ENCODE measurements at places on chromosomes 1 and 21.

DNA sequence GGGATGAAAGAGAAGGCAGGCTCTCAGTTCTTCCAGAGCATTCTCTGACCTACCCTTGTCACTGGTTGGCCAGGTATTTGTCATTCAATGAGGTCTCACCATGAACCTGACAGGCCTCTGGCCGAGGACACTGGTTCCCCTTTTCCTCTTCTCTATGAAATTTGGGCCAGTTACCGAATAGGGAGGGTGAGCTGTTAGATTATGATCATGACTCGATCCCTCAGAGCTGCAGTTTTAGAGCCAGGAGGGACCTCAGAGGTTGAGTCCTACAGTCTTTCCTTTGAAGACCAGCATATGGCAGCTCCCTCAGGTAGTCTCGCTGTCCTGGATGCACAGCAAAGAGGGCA lies 29.5 kb upstream of the CLSTN1 start:
- DNase-seq, result no peak

GRCh38 chr1:18668046-18668445 lies 37.4 kb downstream of the PAX7 start:
- peak; percentile 16 for DNase-seq

GRCh38 chr1:151458802-151459330 lies 428 bp downstream of the POGZ start:
- DNase-seq, result peak; percentile 83

DNA sequence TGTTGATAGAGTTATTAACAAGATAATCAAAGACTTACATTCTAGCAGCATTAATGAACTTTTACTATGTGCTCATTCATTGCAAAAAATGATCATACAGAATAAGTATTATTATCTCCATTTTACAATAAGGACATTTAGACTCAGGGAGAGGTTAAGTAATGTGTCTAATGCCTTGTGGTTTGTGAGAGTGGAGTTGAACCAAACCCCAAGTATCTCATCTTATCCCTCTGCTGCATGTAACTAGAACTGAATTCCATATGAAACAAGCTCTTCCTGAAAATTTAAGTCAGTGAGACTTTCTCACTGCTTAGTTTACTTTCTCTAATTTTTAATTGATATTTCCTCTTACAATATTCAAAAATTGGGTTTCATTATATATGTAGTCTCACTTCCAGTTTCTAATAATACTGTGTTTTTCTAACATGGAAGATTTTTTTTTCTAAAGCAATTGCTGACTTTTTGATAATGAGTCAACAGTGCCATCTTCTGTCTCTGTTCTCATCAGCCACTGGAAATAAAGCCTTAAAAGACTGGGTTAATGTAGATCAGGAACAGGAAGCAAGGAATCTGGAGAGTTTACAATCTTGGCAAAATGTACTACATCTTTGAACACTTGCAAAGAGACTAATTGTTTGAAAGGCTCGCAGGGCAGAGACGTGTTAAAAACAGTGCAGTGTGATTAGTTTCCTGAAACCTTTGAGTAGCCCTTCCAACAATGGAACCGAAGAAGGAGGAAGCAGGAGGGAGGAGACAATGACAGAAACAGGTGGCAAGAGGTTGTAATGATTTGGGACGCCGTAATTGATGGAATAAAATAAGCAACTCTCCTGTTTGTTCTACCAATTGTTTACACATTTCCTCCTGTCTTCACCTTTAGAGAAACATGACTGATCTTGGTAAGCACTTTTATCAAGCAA lies 567.6 kb downstream of the MRPL39 start:
- no peak for DNase-seq

GRCh38 chr1:97920276-97920831 lies 480 bp downstream of the DPYD start:
- DNase-seq, result no peak

GRCh38 chr1:168917309-168917708 lies 188.3 kb upstream of the DPT start:
- no peak for DNase-seq
